ENCODE measurements at places on chromosomes 5 and 9. TPM values are rescaled to one million over a fixed set of nuclear protein-coding genes. Genes with fewer than 3 reads are reported as not detected.

- peaks cover 11% of the 10 kb centered on the region for H3K27me3 ChIP-seq
- no peaks in the 10 kb centered on the region for H3K36me3 ChIP-seq
- no peak overlapping the region for H3K27ac ChIP-seq
- H3K4me3 ChIP-seq = no peak overlapping the region
- DNase-seq = no peak
- no peaks in the 10 kb centered on the region for H3K4me1 ChIP-seq
Measured at GRCh38 chr5:107303171-107303968, 367.4 kb downstream of the EFNA5 start.

DNA sequence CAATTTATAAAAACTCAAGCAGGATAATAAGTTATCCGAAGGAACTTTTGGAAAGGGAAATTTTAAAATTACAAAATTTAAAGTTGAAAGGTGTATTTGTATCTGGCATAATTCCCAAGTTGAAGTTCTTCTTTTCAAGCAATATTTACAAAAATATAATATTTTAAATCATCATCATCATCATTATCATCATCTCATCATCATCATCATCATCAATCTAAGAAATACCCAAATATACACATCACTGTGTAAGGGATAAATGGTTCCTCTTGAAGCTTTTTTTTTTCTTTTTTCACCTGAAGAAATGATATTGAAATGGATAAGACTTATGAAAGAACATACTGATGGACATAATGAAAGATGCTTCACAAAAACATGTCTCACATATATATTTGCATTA is 254.9 kb upstream of the ARRDC3 start:
- no peak overlapping the region for H3K27ac ChIP-seq
- no peaks in the 10 kb centered on the region for H3K36me3 ChIP-seq
- no peaks in the 10 kb centered on the region for H3K4me1 ChIP-seq
- no peak for DNase-seq
- H3K27me3 ChIP-seq = no peaks in the 10 kb centered on the region
- H3K4me3 ChIP-seq = no peak overlapping the region

DNA sequence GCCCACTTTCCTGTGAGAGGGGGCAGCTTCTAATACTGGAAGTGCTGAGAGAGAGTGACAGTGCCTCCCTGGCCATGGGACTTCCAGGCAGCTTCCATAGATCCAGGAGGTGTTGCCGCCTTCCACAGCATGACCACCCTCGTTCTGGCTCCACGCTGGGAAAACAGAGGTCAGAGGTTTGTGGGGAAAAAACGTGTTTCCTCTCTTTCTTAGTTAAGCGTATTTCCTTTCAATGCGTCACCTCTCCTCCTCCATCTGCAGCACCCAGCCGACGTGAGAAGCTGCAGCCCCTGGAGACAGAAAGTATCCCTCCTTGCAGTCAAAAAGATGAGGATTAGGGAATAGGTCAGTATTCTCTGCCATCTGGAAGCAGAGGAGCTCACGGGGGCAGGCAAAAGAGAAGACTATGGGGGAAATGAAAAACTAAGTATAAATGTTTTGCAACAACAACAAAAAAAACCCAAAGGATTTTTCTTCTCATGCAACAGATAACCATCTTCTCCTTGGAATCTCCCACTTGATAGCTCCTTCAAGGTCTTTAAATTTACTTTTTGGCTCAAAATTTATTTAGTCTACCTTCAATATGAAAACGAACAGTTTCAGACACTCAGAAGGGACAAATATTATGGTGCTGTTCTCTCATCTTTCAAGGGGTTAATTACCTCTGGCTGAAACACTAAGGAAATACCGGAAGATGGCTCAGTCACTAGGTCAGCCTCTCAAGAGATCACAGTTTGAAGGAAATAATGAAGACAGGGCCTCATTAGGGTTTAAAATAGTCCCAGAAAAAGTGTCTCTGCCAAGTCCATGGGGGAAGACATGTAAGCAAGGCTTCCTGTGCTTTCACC is 38.0 kb downstream of the MTMR12 start:
- H3K4me3 ChIP-seq = no peak overlapping the region
- H3K36me3 ChIP-seq = peaks cover 53% of the 10 kb centered on the region
- no peaks in the 10 kb centered on the region for H3K27me3 ChIP-seq
- DNase-seq = no peak

DNA sequence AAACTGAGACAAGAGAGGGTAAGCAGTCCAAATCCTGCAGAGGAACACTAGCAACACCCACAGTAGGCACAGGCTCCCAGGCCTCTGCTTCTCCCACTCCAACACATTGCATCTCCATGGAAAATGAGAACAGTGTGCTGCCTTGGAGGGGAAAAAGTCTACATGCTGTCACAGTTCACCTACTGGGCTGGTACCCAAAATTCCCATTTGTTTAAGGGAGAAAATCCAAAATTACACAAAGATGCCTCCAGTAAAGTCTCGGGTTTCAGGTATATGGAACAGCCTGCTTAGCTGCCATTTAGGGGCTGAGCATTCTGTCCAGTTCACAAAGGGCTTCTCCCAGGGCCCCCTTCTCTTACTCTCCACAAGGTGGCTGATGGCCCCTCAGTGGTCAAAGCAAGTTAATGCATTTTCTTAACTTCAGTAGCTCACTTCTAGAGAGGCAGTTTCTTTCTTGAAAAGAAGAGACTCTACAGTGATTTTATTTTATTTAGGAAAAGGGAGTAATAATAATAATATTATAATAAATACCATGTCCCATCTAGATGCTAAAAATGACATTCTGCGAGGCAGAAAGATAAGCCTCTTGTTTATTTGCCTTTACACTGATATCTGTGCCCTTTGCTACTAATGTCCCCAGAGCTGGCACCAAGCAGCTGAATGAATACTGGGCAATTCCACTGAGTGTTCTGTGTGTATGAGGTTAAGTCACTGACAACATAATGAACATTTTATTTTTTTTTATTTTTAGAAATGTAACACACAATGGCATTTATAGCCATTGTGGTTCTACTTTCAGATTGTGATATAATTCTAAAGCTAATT is 89.4 kb downstream of the RGS7BP start:
- no peak overlapping the region for H3K27ac ChIP-seq
- no peaks in the 10 kb centered on the region for H3K4me1 ChIP-seq
- H3K27me3 ChIP-seq = peaks cover 7% of the 10 kb centered on the region
- DNase-seq = no peak

GRCh38 chr5:160548949-160549645 is 127.4 kb downstream of the PTTG1 start:
- no peak overlapping the region for H3K4me3 ChIP-seq
- no peak overlapping the region for H3K27ac ChIP-seq
- H3K4me1 ChIP-seq = no peaks in the 10 kb centered on the region
- DNase-seq = no peak
- peaks cover 3% of the 10 kb centered on the region for H3K27me3 ChIP-seq

DNA sequence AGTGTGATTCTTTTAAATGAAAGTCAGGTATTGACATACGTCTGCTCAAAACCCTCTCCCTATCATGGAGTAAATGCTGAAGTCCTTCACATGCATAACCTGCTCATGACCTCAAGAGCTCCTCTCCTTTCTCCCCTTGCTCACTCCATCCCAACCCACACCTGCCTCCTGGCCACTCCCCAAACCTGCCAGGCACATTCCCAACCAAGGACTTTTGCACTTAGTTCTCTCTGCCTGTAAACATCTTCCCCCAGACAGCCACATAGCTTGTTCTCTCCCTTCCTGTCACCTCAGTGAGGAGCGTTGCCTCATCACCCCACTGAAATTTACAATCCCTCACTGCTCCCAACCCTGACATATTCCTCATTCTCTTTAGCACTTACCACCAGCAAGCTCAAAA is 8.7 kb downstream of the SETD9 start:
- H3K36me3 ChIP-seq = peaks cover 22% of the 10 kb centered on the region
- H3K27me3 ChIP-seq = no peaks in the 10 kb centered on the region
- no peak for DNase-seq
- H3K4me1 ChIP-seq = peaks cover 9% of the 10 kb centered on the region

DNA sequence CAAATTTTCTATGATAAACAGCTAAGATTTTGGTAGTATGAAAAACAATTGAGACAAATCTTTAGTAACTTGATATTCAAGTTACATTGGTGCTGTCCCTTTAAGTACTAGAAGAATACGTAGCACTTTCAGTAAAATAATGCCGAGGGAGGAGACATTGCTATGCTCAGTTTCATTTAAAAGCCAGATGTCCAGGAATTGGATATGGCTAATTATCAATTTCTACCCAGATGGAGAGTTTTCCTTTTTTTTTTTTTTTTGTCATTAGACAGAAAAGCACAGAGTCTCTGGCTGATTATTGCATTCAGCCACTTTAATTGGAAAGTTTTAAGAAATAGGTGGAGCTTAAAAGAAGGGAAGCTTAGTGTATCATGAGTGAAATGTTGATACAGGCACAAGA is 40.4 kb upstream of the APC start:
- DNase-seq = no peak
- H3K27me3 ChIP-seq = peaks cover 34% of the 10 kb centered on the region
- H3K4me1 ChIP-seq = peaks cover 5% of the 10 kb centered on the region
- no peak overlapping the region for H3K4me3 ChIP-seq
- no peak overlapping the region for H3K27ac ChIP-seq

DNA sequence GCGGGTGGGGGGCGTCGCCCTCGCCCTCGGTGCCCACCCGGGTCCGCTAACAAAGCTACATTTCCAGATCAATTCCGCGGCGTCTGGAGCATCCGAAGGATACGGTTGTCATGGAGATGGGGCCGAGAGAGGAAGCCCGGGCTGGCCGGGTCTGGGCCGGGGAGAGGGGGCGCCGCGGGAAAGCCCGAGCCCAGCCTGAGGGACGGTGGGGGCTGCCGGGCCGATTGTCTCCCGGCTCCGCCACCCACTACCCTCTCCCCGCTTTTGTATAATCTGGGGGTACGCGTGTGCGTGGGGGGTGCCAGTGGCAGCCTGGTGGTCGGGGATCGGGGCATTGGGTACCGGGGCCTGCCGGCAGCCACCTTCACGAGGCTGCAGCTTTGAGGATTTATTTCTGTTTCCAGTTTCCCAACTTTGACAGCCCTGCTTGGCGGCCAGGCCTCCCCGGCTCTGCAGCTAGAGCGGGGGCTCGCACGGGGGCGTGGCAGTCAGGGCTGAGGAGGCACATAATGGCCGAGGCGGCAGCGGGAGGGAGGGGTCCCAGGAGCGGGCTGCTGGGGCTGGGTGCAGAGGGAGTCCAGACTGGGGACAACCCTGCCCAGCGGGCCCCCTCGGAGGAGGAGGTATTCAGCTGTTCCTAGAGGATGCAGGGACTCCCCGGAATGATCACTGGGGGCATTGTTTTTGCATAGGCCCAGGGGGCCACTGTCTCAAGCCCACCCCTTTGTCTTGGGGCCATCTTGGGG is 626 bp downstream of the PSD2 start:
- H3K27ac ChIP-seq = no peak overlapping the region
- H3K4me3 ChIP-seq = no peak overlapping the region
- no peaks in the 10 kb centered on the region for H3K36me3 ChIP-seq

DNA sequence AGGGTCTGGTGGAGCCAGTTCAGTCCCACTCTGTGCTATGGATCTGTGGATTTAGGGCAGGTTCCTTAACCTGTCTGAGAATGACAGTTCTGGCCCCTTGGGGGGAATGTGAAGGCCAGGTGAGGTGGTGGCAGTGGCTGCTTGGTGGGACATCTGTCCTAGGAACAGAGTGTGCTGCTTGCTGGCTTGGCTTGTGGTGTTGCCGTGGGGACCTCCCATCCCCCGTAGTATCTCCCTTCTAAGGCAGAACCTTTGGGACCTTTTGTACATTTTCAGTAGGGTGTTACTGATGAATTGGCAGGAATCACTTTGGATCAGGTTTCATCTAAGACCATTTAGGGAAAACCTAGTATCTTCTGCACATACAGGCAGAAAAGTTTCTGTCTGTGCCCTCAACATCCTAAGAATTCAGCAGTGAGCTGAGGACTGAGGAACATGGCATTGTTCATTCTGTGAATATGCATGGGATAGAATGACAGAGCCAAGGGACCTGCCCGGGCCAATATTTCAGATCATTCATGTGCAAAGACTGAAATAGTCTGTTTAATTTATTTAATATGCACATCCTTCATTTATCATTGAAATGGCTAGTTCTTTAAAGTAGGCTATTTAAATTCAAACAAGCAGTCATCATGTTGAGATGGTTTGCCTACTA is 64.6 kb downstream of the WNK2 start:
- no peak for DNase-seq
- H3K4me3 ChIP-seq = no peak overlapping the region
- no peaks in the 10 kb centered on the region for H3K4me1 ChIP-seq

DNA sequence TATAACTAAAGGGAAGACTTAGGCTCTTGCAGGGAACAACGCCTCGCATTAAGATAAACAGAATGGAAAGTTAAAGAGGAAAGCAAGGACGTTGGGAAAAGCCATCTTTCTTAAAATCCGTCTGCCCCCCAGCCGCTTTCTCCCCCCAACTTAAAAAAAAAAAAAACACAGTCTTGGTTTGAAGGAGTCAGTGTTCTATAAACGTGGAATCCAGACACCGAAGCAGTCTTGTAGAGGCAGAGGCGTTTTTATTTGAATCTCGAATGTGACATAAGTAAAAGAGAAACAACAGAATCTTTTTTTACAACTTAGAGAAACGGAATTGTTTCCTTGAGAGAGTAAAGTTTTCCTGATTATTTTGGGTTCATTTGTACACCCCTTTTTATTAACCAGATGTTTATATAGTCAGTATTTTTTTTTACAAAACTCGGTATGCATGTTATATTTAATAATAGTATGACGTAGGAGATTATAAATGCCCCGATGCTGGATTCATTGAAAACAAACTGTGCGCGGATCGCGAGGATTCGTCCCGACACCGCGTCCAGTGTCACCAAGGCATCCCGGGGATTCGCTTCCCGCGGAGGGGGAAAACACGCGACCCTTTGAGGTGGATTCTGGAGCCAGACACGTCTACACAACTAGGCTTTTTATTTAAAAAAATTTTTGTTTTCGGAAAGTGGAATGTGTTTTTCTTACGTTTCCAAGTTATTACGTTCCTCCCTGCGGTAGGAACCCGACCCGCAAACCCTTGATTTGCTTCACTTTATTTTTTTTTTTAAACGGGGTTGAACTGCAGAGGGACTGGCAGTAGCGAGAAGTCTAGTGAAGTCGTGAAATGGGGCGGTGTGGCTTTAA is 6.7 kb downstream of the PTCH1 start:
- H3K27me3 ChIP-seq = peaks cover 49% of the 10 kb centered on the region
- no peak for DNase-seq
- peak overlapping the region; percentile 86 for H3K4me3 ChIP-seq
- no peaks in the 10 kb centered on the region for H3K36me3 ChIP-seq

PKD2L2 gene
- not detected for total RNA-seq

MSH3 gene
- total RNA-seq = 26.3 TPM

SMIM3 gene
- total RNA-seq = 37.5 TPM

TMEM171 gene
- total RNA-seq = not detected

GRXCR2 gene
- total RNA-seq = not detected

ANKRD33B gene
- total RNA-seq = 13.8 TPM
